ENCODE measurements at places on chromosomes 4 and X.

DNA sequence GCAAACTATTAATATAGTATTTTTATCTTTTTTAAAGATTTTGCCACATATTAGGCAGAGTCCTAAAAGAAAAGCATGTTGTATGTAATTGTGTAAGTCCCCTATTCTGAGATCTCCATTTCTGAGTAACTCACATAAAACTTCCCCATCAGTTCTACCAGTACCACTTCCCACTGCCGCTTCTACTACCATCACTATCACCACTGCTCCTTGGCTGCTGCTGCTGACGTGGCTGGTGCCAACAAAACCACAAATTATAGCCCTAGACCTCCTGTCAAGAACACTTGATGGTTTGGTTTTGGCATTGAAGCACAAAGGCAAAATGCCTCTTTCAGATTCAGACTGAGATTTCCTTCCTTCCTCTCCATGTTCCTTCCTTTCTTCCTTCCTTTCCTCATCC is 106.4 kb downstream of the MMRN1 start:
- DNase-seq, result no peak

GRCh38 chrX:30982467-30982866 is 89.4 kb downstream of the FTHL17 start:
- no peak for DNase-seq

DNA sequence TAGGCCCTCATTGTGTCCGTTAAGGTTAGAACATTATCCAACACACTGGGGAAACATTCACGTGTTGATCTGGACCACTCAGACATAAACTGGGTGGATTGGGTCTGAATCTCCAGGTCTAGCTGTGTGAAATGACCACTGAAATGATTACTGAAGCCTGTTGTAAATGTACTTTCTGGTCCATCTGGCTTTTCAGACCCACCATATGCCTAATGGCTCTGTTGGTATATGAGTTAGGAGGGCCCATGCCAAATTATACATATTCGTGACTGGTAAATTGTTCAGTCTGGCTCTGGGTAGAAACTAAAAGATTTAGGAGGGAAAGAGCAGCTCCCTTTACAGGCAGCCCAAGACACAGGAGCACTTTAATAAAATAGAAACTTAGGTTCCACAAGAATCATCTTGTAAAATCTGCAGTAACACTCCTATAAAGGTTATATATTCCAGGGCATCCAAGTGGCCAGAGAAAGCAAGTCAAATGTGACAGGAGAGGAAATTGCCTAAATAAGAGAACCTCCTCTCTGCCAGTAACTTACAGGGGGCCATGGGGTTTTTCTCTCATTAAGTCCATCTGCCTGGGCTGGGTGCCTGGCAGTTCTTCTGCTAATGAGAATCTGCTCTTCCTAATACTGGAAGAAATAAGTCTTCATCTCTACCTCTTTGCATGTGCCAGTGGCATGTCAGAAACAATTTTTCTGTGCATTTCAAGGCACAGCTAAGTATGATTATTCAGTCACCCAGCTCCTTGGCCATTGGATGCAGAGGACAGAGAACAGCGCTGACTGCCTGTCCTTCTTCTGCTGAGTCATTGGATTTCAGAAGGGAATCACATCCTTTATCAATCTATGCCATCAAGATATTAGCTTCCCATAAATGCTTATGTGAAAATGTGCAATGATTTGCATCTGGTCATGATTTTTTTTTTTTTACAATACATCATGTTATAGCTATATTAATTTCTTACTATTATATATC is 112.6 kb downstream of the GLRA2 start:
- DNase-seq, result no peak

- no peak for DNase-seq
These were observed 189.2 kb downstream of the GPM6A start for GRCh38 chr4:175622887-175623286.

DNA sequence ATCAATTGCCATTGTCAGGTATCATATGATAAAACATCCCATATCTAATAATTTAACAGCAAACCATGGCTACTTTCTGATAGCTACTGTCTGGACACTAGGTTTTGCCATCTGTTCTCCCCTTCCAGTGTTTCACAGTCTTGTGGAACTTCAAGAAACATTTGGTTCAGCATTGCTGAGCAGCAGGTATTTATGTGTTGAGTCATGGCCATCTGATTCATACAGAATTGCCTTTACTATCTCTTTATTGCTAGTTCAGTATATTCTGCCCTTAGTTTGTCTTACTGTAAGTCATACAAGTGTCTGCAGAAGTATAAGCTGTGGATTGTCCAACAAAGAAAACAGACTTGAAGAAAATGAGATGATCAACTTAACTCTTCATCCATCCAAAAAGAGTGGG is 7.0 kb downstream of the NPY5R start:
- DNase-seq, result no peak

GRCh38 chrX:19960913-19961312 is 29.9 kb downstream of the BCLAF3 start:
- no peak for DNase-seq

DNA sequence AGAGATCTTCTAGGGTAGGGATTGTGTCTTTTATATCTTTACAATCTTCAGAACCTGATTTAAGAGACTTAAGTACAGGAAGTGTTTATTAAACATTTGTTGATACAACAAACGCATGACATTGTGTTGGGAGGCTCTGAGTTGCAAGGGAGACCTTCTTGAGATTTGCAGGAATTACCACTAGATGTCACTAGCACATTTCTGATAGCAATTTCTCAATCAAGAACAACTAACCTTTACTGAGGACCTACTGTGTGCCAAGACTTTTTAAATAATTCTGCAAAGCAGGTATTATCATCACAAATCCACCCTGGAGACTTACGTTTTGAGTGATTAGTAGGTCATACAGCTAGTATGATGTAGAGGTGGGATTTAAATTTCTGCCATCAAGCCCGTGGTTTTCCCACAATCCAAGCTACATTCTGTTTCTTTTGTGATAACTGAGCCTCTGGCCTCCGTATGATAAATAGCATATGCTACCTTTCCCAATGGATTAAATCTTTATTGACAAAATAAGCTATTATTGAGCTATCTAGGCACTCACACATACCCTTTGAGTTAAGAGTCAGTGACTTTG is 986.0 kb downstream of the CCSER1 start:
- no peak for DNase-seq

- no peak for DNase-seq
These were observed 57.4 kb upstream of the HGFAC start for GRCh38 chr4:3384391-3384770.

DNA sequence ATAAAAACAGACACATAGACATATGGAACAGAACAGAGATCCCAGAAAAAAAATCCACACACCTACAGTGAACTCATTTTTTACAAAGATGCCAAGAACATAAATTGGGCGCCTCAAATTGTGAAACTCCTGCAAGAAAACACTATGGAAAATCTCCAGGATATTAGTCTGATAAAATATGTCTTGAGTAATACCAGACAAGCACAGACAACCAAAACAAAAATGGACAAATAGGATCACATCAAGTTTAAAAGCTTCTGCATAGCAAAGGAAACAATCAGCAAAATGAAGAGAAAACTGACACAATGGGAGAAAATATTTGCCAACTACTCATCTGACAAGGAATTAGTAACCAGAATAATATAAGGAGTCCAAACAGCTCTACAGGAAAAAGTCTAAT is 337.3 kb upstream of the DIPK2B start:
- DNase-seq, result no peak

- DNase-seq, result no peak
These were observed 19.9 kb downstream of the ABCG2 start for GRCh38 chr4:88138561-88138960.

DNA sequence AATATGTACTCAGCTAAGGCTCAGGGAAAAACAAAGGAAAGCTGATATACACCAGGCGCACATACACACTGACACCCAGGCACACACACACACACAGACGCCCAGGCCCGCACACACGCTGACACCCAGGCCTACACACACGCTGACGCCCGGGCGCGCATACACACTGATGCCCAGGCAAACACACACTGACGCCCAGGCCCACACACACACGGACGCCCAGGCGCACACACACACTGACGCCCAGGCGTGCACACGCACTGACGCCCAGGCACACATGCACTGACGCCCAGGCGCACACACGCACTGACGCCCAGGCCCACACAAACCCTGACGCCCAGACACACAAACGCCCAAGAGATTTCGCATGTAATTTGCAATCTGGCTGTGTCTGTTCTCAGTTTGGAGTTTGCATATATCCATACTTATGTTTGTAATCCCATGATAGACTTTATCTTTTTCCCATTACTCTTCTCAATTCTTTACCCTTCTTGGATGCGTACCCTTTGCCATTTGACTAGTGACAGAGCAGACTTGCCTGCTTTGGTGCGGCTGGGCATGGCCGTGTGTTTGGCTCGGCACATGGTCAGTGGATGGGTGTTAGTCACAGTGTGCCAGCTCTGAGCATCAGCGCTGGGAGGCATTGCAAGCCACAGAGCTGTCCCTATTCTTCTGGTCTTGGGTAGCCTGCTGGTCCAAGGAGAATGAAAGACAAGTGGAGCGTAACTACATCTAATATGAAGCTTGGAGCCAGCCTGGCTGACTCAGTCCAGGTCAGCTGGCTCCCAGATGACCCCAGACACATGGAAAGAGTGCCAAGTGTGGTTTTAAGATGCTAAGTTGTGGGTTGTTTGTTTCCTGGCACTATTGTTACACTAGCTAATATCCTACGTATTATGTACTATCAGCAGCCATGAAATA is 632.4 kb upstream of the ZFP42 start:
- no peak for DNase-seq

- no peak for DNase-seq
These were observed 137.5 kb downstream of the ZNF674 start for GRCh38 chrX:46407753-46408130.

GRCh38 chrX:118254611-118255010 is 91.3 kb upstream of the WDR44 start:
- DNase-seq, result no peak

DNA sequence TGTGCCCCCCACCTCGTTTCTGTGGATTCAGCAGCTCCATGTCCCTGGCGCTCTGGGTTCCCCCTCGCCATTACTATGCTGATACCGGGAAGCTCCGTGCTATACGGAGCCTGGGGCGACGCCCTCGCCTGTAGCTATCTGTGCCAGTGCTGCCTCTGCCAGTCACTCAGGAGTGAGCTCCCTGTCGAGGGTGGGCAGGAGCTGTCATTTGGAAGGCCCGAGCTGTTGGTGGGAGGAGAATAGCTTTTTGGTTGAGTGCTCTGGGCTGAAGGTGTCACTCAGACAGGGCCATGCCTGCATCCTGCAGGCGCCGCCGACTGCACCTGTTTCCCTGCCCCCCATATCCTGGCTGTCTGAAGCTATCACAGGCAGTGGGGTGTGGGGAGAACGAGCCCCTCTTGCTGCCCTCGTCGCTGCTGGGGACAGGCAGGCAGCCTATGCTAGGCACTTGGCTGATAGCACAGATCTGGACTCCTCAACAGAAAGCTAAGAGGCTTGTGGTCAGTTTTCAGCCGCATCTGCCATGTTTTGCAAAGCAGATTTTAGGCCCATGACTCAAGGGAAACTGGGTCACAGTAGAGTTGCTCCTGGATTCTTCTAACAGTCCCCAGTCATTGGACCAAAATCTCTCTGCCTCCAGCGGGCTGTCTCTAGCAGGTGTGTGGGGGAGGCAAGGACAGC is 31.8 kb downstream of the CPLX1 start:
- DNase-seq, result no peak

- DNase-seq, result no peak
These were observed 5.3 kb downstream of the RS1 start for GRCh38 chrX:18666614-18667013.

GRCh38 chr4:15198070-15198727 is 195.9 kb downstream of the CPEB2 start:
- DNase-seq, result no peak

GRCh38 chr4:183263787-183264386 is 56.2 kb downstream of the CLDN22 start:
- no peak for DNase-seq

GRCh38 chrX:152907084-152907651 is 9.3 kb downstream of the ZNF185 start:
- DNase-seq, result no peak

GRCh38 chrX:3250966-3251365 is 95.5 kb downstream of the MXRA5 start:
- no peak for DNase-seq

DNA sequence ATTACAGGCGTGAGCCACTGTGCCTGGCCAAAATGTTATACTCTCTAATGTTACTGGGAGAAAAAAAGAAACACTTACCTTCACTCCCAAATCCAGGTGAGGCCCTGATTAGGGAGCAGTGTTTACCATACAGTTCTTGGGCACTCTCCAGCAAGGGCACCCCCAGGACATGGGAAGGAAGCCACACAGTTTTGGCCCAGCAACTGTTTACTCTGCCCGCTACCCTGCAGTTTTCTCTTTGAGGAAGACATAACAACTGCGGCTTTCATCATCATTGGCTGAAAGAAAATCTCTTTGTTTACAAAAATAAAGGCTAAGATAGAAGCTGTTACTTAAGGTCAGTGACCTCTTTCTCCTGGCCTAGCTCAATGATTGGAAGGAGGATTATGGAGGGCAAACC is 145.5 kb upstream of the DUSP21 start:
- DNase-seq, result no peak

- no peak for DNase-seq
These were observed 518.0 kb downstream of the RPA4 start for GRCh38 chrX:97401586-97402136.

DNA sequence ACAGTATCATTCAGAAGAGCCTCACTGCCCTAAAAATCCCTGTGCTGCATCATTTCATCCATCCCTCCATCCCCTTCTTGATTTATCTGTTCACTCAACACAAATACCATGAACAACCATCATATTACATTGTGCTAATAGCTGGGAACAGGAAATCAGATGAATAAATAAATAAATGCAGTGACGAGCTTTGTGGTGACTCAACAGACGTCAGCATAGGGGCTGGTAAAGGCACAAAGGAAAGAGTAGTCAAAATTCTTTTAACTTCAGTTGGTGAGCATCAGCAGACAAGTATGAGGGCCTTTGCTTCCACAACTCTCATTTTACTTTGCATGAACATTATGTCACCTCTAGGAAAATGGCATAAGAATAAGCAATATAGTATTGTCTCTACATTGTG is 65.5 kb downstream of the EDNRA start:
- no peak for DNase-seq

- no peak for DNase-seq
These were observed 605.2 kb upstream of the NR3C2 start for GRCh38 chr4:149047368-149047767.

GRCh38 chrX:12419591-12419990 is 281.3 kb downstream of the FRMPD4 start:
- no peak for DNase-seq

GRCh38 chr4:100240008-100240407 is 49.7 kb upstream of the DDIT4L start:
- DNase-seq, result no peak
